Osteoblast (primary cell): ENCODE measurements at places on chromosomes 5 and 9. TPM values are rescaled to one million over a fixed set of nuclear protein-coding genes. Genes with fewer than 3 reads are reported as not detected.

BTNL3 gene
- not detected in 2 replicates for total RNA-seq

ANKRD20A1 gene
- total RNA-seq: not detected in 2 replicates

PCDHA9 gene
- 0.29 and 0.36 TPM in 2 replicates for total RNA-seq

GPR151 gene
- not detected in 2 replicates for total RNA-seq

ZNF782 gene
- total RNA-seq: 5.4 and 8.5 TPM in 2 replicates

ABO gene
- not detected in 2 replicates for total RNA-seq

GMCL2 gene
- not detected in 2 replicates for total RNA-seq

MORN5 gene
- total RNA-seq: 0.36 TPM in 1 of 2 replicates, not detected in the other

IGFBPL1 gene
- total RNA-seq: 0.36 TPM in 1 of 2 replicates, not detected in the other

NOL8 gene
- total RNA-seq: 28.2 and 32.4 TPM in 2 replicates

TXN gene
- 234 and 258 TPM in 2 replicates for total RNA-seq

ANKDD1B gene
- 0.59 and 0.72 TPM in 2 replicates for total RNA-seq

DMRT3 gene
- total RNA-seq: not detected in 2 replicates

ORM2 gene
- total RNA-seq: not detected in 2 replicates

CCDC183 gene
- under 0.01 TPM in 1 of 2 replicates, not detected in the other for total RNA-seq

PCA3 gene
- total RNA-seq: under 0.01 and 0.36 TPM in 2 replicates

LNPEP gene
- 44.9 and 53.6 TPM in 2 replicates for total RNA-seq

ZDHHC11B gene
- not detected in 2 replicates for total RNA-seq

NMRK1 gene
- total RNA-seq: 21.4 and 29.2 TPM in 2 replicates

SLC28A3 gene
- 0.59 and 0.72 TPM in 2 replicates for total RNA-seq
